B cell (primary cell): ENCODE measurements at places on chromosomes 2 and 18.
A peak's percentile ranks its signal among the peaks of the same experiment; 100 is the strongest.

DNA sequence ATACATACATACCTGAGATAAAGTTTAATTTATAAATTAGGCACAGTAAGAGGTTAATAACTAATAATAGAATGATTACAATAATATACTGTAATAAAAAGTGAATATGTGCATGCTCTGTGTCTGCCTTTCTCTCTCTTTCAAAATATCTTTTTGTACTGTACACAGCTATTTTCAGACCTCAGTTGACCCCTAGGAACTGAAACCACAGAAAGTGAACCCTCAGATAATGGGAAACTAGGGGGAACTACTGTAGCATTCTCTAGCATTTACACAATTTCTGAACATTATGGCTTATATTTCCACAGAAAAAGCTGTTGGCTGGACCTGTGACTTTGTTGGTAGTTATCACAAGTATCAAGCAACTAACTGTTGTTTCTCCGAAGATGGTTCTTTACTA is 25.9 kb downstream of the WDR75 start:
- H3K27ac ChIP-seq, result no peak overlapping the region
- peaks cover 86% of the 10 kb centered on the region for H3K36me3 ChIP-seq
- H3K4me1 ChIP-seq, result no peaks in the 10 kb centered on the region
- H3K27me3 ChIP-seq, result no peaks in the 10 kb centered on the region

- no peaks in the 10 kb centered on the region for H3K27me3 ChIP-seq
- H3K4me3 ChIP-seq, result no peak overlapping the region
- no peak for DNase-seq
- no peaks in the 10 kb centered on the region for H3K4me1 ChIP-seq
- no peaks in the 10 kb centered on the region for H3K36me3 ChIP-seq
- H3K27ac ChIP-seq, result no peak overlapping the region
Observed at GRCh38 chr2:173146590-173146989, 70.9 kb downstream of the MAP3K20 start.

DNA sequence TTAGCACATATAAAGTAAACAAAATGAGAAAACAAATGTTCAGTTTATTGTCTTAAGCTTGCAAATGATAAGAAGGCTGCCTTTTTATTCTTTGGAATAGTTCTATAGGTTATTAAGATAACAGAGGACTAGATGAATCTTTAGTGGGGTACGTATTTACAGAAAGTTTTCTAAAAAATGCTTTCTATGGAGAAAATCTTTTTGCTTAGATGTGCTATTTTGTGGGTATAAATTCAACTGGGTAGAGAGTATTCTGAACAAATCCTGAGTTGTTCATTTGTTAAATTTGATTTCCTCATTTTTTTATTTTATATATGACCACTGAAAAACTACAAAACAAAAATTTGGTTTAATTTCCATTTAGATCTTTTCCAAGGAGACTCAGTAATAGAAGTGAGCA is 566.9 kb downstream of the PLCL1 start:
- no peak overlapping the region for H3K4me3 ChIP-seq
- no peak overlapping the region for H3K27ac ChIP-seq
- no peak for DNase-seq

GRCh38 chr18:3245853-3246634 is 1.6 kb upstream of the MYL12A start:
- peak overlapping the region; percentile 91 for H3K4me3 ChIP-seq
- peak; percentile 86 for DNase-seq
- H3K36me3 ChIP-seq, result peaks cover 11% of the 10 kb centered on the region
- peaks cover 28% of the 10 kb centered on the region for H3K4me1 ChIP-seq
- H3K27ac ChIP-seq, result peak overlapping the region; percentile 94
- H3K27me3 ChIP-seq, result no peaks in the 10 kb centered on the region

- no peaks in the 10 kb centered on the region for H3K36me3 ChIP-seq
- peaks cover 6% of the 10 kb centered on the region for H3K4me1 ChIP-seq
- no peak overlapping the region for H3K4me3 ChIP-seq
- no peak for DNase-seq
Observed at GRCh38 chr2:54767921-54768320, 44.5 kb downstream of the EML6 start.

DNA sequence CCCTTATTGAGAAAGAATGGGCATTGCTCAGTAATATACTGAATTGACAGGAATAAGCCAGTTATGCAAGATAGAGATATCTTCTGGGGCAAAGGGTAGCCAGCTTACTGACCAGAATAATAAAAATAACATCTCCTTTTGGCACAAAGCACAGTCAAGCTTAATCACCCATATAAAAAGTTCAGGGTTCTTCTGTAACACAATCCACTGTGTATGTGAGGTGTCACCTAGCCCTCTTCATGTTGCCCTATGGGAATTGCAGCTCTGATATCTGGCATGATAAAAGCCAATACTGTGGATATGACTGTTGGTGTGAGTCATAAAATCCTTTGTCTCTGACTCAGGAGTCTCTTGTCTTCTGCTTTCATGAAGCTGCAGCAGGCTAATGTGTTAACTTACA is 90.8 kb downstream of the DSEL start:
- H3K27ac ChIP-seq, result no peak overlapping the region
- H3K4me3 ChIP-seq, result no peak overlapping the region
- no peaks in the 10 kb centered on the region for H3K36me3 ChIP-seq
- H3K27me3 ChIP-seq, result no peaks in the 10 kb centered on the region
- no peaks in the 10 kb centered on the region for H3K4me1 ChIP-seq

- no peaks in the 10 kb centered on the region for H3K4me1 ChIP-seq
- no peak overlapping the region for H3K4me3 ChIP-seq
- H3K36me3 ChIP-seq, result no peaks in the 10 kb centered on the region
- H3K27ac ChIP-seq, result no peak overlapping the region
Observed at GRCh38 chr2:106851087-106851874, 34.7 kb downstream of the ST6GAL2 start.

- no peaks in the 10 kb centered on the region for H3K27me3 ChIP-seq
- no peak overlapping the region for H3K4me3 ChIP-seq
- H3K36me3 ChIP-seq, result peaks cover 35% of the 10 kb centered on the region
- H3K4me1 ChIP-seq, result peaks cover 19% of the 10 kb centered on the region
- DNase-seq, result no peak
Observed at GRCh38 chr18:79917853-79918614, 33.4 kb downstream of the SLC66A2 start.

DNA sequence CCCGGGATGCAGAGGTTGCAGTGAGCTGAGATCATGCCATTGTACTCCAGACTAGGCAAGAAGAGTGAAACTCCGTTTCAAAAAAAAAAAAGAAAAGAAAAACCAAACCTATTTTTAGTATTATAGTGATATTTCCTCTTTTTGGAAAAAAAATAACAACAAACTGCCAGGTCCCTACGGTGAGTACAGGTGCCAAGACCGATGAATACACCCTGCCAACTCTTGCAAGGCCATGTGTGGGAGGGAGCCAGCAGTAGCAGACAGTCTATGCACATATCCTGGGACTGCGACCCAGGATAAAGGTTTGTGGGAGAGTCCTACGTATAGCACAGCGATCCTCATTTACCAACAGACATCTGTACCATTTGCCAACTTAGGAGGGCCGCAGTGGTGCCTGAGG is 69.6 kb upstream of the DNMT3A start:
- H3K27me3 ChIP-seq, result no peaks in the 10 kb centered on the region
- DNase-seq, result peak; percentile 68

DNA sequence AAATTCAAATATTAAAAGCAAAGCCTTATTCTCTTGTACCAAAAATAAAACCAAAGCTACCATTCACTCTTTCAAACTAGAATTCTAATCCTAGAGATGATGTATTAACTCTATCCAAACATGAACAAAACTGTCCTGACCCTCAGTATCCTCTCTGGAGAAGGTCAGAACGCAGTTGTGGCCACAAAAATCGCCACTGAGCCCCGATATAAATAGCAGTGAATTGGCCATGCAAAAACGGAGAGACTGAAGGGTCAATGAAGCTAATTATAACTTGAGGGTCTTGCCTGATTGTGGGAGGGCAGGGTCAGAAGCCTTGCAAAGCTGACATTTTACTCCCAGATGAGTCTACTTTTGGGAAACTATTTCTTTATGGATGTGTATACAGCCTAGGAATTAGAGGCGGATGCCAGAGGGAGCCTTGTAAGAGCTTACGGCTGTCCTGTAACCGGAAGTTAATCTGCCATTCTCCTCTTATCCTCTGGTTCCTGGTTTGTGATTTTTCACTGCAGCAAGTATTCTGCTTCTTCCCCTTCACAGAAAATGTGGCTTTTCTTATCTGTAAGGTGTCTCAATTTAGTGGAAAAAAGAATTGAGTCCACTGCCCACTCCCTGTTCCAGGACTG is 28.1 kb downstream of the CAVIN2 start:
- H3K4me3 ChIP-seq, result no peak overlapping the region
- H3K27me3 ChIP-seq, result no peaks in the 10 kb centered on the region
- no peaks in the 10 kb centered on the region for H3K4me1 ChIP-seq
- H3K36me3 ChIP-seq, result no peaks in the 10 kb centered on the region
- DNase-seq, result no peak

- no peaks in the 10 kb centered on the region for H3K36me3 ChIP-seq
- H3K4me1 ChIP-seq, result peaks cover 83% of the 10 kb centered on the region
- DNase-seq, result peak; percentile 59
- peak overlapping the region; percentile 77 for H3K27ac ChIP-seq
- H3K27me3 ChIP-seq, result no peaks in the 10 kb centered on the region
Observed at GRCh38 chr18:12879840-12880540, 4.0 kb downstream of the PTPN2 start.

DNA sequence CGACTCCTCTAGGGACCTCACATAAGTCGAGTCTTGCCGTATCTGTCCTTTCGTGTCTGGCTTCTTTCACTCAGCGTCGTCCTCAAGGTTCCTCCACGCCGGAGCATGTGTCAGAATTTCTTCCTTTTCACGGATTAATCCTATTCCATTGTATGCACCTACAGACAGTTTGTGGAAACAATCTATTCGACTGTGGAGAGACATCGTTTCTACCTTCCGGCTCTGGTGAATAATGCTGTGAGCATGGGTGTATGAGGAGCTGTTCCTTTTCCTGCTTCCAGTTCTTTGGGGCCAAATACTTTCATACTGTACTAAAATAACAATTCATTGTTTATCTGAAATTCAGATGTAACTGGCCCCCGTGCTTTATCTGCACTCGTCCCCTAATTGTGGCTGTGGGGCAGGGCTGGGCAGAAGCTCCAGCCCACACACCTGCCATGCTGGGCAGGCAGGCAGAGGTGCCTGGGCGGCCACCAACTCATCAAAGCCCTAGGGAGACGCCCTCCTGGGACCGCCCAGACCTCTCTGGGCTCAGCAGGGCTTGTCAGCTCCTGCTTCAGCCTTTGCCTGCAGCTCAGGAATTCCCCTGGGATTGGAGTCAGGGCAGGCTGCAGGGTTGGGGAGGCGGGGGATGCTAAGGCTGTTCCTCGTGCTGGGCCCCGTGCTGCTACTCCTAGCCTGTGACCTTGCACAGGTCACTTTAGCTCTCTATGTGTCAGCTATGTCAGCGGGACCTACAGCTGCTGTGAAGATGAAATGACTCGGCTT is 14.5 kb downstream of the GPC1 start:
- peaks cover 25% of the 10 kb centered on the region for H3K4me1 ChIP-seq
- no peak overlapping the region for H3K4me3 ChIP-seq
- no peak for DNase-seq
- peaks cover 7% of the 10 kb centered on the region for H3K27me3 ChIP-seq

GRCh38 chr2:240133401-240133800 is 2.7 kb downstream of the COPS9 start:
- H3K36me3 ChIP-seq, result peaks cover 45% of the 10 kb centered on the region
- H3K4me3 ChIP-seq, result no peak overlapping the region
- no peak overlapping the region for H3K27ac ChIP-seq
- no peak for DNase-seq

DNA sequence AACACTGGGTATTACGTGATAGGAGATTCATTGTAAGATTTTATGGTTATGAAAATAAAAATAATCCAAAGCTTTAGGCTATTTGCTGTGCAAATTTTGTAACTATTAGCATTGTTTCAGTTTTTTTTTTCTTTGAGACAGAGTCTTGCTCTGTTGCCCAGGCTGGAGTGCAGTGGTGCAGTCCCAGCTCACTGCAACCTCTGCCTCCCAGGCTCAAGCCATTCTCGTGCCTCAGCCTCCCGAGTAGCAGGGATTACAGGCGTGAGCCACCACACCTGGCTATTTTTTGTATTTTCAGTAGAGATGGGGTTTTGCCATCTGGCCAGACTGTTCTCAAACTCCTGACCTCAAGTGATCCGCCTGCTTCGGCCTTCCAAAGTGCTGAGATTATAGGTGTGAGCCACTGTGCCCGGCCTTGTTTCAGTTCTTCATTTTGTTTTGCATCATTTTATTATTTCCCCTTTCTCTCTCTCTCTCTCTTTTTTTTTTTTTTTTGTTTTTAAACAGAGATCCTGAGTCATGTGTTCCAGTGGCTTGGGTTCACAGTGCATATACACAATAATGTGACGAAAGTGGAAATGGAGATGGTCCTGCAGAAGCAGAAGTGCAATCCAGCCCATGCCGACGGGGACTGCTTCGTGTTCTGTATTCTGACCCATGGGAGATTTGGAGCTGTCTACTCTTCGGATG is 25.8 kb downstream of the CASP10 start:
- H3K27ac ChIP-seq, result peak overlapping the region; percentile 60
- DNase-seq, result peak; percentile 90
- H3K27me3 ChIP-seq, result no peaks in the 10 kb centered on the region
- H3K36me3 ChIP-seq, result no peaks in the 10 kb centered on the region
- H3K4me1 ChIP-seq, result peaks cover 42% of the 10 kb centered on the region

DNA sequence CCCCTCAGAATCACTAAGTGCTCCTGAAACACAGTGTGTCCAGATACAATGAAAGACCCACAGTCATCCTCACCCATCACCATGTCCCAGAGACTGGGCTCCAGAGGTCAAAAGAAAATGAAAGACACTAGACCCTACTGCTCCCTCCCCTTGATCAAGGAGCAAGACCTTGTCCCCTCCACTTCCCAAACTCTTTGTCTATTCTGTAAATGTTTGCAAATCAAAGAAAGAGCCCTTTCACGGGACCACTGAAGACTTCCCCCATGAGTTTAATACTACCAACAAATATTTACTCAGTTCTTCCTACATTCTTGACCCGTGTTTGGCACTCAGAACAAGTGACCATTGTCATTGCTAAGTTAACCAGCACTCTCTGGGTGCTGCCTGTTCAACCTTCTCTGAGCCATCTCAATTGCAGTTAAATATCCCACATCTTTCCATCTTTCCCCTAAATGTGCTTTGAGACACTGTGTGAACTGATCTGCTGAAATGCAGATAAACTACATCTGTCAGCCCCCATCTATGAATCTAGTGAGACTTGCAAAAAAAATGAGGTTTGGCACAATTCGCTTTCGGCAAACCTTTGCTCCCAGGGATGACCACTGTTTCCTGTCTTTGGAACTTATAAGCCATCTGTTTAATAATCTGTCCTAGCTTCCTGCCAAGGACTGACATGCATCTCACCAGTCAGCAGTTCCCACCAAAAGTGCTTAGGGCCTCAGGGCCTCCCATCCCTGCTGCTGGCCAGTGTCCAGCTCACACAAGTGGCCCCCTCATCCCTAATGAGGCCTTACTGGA is 170.3 kb downstream of the GFPT1 start:
- no peaks in the 10 kb centered on the region for H3K4me1 ChIP-seq
- no peaks in the 10 kb centered on the region for H3K36me3 ChIP-seq
- no peaks in the 10 kb centered on the region for H3K27me3 ChIP-seq
- no peak for DNase-seq
- no peak overlapping the region for H3K4me3 ChIP-seq
